ENCODE measurements at places on chromosomes 16 and 17. TPM values are rescaled to one million over a fixed set of nuclear protein-coding genes. Genes with fewer than 3 reads are reported as not detected.
A peak's percentile ranks its signal among the peaks of the same experiment; 100 is the strongest.

DNA sequence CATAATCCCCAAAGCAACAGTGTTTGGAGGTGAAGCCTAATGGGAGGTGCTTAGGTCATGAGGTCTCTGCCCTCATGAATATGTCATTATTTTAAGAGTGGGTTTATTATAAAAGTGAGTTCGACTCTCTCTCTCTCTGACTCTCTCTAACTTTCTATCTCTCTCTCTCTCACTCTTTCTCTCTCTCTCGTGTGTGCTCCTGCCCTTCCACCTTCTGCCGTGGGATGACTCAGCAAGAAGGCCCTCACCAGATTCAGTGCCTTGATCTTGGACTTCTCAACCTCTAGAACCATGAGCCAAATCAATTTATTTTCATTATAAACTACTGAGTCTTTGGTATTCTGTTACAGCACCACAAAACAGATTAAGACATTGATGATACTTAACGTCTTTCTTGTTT, 53.7 kb upstream of the TANC2 start:
- no peak for DNase-seq

The TBC1D3E gene
- not detected for total RNA-seq

- DNase-seq: peak; percentile 47
These were observed 12.3 kb downstream of the CD7 start for GRCh38 chr17:82304826-82305726.

DNA sequence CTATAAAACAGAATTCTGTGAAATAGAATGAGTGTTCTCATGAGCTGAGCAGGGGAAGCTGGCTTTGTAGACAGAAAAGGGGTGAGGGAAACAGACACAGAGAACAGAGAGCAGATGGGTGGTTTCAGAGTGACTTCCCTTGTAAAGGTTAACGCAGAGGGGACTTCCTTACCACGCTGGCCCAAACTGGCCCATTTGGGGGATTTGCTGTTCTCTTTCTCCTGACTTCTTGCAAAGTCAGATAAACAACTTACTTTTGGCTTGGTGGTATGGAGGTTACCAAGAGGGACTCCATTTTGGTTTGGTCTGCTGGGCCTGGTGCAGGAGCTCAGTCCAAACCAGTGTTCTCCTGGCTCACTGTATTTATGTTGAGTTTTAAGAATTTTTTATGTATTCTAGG, 48.4 kb downstream of the SEC14L1 start:
- peak; percentile 48 for DNase-seq

- DNase-seq: no peak
These were observed 12.9 kb downstream of the ZNRF1 start for GRCh38 chr16:75011634-75012307.

The KRTAP4-9 gene
- total RNA-seq: not detected

DNA sequence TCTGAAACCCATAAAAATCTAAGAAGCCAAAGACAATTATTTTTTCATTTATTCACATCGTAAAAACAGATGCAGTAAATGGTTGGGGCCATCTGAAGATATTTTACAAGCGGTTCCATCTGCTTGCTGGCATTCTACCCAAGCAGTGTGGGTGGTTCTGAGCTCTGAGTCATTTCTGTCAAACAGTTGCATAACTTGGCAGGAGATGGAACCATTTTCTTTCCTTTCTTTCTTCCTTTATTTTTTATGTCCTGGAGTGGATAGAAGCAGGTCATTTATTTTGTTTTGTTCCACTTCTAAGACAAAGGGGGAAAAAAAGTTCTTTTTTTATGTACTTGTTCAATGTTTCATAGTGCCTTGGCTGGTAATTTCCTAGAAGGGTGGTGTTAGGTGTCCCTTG, 1151.9 kb upstream of the GOT2 start:
- no peak for DNase-seq

DNA sequence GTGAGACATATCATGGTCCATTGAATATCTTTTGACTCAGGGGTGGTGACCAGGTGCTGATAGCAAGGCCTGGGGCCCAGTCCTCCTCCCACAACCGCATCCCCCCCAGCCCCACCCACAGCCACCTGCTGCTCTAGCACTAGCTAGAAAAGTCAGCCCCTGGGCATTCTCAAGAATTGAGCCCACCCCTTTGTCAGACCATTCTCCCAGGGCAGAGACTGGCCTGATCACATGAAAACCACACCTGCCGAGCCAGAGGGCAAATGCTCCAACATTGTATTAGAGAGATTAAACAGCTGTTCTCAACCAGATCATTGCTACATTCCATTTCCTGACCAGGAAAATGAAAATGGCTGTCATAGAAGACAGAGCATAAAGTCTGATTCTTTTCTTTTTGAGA, 62.4 kb downstream of the RAB11FIP4 start:
- no peak for DNase-seq

DNA sequence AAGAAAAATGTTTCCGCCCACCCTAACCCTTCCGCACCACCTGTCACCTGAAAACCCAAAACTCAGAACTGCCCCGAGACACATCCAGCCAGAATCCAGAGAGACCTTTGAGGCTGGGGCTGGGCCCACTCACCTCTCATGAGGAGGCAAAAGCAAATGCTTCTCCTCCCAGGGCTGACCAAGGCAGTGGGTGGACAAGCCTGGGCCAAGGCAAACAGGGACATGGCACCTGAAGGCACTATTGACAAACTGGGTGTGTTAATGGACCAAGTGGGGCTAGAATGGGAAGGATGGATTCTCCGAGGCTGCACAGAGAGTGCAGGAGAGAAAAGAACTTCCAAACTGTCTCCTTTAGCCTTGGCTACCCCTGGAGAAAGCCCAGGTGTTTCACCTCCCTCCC, 54.4 kb downstream of the SOX9 start:
- no peak for DNase-seq

DNA sequence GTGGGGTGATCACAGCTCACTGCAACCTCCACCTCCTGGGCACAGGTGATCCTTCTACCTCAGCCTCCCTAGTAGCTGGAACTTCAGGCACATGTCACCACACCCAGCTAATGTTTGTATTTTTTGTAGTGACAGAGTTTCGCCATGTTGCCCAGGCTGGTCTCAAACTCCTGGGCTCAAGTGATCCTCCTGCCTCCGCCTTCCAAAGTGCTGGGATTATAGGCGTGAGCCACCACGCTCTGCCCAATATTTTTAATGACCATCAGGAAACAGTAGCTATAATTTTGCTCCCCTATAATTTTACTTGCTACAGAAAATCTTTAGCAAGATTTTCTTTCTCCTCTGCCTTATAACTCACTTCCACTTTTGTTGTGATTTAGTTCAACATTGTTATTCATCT, 29.7 kb upstream of the APPBP2 start:
- DNase-seq: no peak

The MYH11 gene
- total RNA-seq: not detected

DNA sequence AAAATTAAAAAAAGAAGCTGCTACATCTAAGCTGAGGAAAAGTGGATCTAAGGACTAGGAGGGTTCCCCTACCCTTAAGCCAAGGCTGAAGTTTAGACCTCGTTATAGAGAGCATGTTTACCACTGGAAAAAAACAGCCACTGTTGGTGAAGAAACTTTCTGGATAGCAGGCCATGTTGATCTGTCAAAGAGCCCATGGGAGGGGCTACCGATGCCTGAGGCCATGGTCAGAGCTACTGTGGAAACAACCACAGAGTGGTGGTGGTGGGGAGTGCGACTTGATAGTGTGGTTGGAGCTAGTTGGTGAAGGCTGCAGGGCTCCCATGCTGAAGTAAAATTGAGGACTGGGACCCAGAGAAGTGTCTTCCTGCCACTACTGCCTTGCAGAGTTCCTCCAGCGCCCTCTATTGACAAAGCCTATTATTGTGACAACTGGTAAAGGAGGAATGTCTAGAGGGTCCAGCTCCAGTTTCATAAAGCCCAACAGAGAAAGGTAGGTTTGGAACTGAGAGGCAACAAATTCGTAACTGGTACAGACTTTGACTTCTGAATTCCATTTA, 12.7 kb upstream of the FAM20A start:
- DNase-seq: peak; percentile 26

DNA sequence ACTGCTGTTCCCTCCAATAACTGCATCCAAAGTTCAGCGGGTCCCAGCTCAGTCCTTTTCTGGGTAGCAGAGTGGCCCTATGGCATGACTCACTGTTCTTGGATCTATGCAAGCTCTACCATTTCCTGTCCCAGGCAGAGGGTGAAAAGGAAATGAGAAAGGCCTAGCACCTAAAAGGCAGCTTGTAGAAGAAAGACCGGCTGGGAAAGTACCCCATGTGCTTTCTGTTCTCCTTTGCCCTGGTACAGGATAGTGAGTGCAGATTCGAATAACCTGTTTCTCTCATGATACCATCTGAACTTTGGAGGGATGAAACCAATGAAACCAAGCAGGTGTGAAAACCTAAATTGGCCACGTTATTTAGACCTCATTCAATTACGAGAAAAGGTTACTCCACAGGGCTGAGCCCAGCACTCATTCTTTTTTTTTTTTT, 12.7 kb upstream of the HASPIN start:
- DNase-seq: peak; percentile 45

The PRAC2 gene
- not detected for total RNA-seq

The RNF227 gene
- total RNA-seq: 4.5 TPM

The SLFN12L gene
- total RNA-seq: 139 TPM

The SRCIN1 gene
- 0.11 TPM for total RNA-seq

GRCh38 chr16:80968386-80969113, 38.1 kb downstream of the CMC2 start:
- no peak for DNase-seq

DNA sequence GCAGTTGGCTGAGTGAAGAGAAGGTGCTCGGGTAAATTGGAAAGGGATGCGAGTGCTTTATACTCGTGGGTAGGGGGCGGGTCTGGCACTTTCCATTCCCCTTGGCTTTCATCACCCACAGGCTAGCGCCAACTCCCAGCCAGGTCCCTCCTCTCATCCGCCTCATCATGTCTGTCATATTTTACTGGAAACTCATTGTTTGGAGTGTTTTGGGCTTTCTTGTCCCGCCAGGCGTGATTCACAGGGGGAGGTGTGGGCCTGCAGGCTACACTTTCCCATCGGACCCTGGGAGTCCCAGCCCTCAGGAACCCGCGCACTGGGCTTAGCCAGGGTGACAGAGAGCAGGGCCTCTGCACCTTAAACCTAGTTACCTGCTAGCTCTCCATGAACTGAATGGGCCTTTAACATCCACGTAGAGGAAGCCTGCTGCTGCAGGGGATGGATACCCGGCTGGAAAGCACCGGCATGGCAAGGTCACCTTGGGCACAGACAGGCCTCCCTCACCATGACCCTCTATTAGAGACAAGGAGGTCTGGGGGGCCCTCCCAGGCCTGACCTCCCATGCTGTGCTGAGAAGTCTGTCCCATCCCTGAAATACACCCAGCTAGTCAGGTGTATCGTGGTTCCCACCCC, at the start of gene KRT14:
Gene KRT14 (minus strand): TSS at position 33 of the 633 bp plus-strand sequence. CDS start 61 bp downstream, outside the sequence.
- DNase-seq: no peak

DNA sequence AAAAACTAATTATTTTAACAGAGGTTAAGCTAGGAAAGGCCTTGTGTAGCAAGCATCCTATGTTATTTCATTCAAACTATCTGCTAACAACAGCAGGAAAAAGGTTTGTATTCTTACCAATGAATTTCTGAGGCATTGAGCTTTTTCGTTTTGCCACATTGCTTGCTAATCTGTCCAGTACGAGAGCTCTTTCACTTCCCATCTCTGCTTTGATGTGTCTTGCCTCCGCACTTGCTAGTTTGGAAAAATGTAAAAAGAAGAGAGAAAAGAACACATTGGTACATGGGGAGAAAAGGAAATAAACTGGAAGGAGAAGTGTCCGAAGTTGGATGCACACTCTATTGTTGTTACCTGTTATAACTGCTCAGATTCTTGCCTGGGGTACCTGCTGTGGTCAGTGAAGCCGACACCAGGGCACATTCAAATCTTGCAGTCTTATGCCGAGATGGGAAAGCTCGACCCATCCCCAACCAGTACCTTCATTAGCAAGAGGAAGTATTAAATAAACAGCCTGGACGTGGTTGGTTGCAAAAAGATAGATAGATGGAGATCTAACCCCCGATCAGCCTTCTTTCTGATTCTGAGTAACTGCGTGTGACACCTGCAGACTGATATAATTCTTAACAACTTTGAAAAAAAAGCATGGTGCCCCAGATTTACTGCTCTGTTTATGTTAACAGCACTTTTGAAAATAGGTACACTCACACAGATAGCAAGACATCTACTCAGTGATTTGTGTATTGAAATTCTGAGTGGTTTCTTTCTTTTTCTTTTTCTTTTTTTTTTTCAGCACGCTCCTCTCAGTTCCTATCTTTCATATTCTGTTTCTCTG, 40.0 kb downstream of the GRB7 start:
- DNase-seq: no peak

The PROCA1 gene
- total RNA-seq: 12.0 TPM

The FBXO39 gene
- total RNA-seq: 0.48 TPM

DNA sequence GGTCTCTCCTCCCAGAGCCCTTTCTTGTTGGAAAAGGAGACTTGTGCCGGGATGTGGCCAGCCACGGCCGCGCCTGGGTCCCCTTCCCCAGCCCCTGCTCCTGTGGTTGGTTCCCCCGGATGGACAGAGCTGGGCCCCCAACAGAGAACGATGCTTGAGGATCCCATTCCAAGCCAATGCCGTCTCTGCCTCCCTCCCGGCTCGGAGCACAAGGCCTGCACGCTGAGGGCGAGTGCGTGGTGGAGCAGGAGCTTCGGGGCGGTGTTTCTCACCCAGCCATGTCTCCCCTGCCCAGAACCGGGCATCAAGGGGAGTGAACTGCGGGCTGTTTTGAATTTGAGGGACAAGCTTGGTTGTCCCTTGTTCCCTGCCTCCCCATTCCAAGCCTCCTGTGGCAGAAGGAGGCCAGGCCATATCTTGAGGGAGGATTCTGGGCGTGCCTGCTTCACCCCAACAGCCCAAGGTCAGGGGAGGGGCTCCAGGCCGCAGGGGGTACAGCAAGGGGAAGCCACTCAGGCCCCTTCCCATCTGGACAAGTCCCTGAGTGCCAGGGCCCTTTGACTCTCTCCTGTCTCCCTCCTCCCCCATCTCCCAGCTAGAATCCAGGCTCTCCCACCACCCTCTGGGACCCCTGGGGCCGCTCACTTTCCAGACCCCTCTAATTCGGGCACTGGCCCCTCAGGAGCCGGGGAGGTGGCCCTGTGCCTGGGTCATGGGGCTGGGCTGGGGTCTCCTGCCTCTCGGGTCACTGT, 43.6 kb downstream of the SOCS3 start:
- no peak for DNase-seq

The CDIP1 gene
- 42.1 TPM for total RNA-seq

DNA sequence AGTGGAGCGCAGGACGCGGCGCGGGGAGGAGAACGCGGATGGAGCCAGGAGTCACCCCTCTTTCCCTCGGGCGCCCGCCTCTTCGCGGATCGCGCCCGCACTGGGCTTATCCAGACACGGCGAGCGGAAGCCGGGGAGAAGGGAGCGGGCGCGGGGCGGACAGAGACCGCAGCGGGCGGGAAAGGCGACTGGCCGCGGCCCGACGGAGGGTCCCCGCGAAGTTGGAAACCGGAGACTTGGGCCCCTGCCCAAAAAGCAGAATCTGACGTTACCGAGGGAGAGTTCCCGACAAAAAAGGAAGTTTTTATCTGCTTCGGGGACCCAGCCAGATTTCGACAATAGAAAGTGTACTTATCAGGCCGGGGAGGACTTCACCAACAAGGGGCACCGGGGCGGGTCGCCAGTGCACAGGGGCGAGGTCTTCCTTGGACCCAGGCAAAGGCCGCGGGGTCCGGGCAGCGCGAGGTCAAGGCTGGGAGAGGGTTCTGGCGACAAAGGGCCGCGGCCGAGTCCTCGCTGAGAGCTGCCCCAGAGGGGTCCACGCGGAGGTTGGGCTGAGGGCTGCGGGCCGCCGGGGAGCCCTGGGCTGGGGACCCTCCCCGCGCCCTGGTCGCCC, 519 bp downstream of the ST6GALNAC2 start:
- peak; percentile 58 for DNase-seq
